ENCODE measurements at places on chromosomes 6 and 20.

- DNase-seq: no peak
Measured at GRCh38 chr6:24655215-24655614, 9.2 kb upstream of the KIAA0319 start.

DNA sequence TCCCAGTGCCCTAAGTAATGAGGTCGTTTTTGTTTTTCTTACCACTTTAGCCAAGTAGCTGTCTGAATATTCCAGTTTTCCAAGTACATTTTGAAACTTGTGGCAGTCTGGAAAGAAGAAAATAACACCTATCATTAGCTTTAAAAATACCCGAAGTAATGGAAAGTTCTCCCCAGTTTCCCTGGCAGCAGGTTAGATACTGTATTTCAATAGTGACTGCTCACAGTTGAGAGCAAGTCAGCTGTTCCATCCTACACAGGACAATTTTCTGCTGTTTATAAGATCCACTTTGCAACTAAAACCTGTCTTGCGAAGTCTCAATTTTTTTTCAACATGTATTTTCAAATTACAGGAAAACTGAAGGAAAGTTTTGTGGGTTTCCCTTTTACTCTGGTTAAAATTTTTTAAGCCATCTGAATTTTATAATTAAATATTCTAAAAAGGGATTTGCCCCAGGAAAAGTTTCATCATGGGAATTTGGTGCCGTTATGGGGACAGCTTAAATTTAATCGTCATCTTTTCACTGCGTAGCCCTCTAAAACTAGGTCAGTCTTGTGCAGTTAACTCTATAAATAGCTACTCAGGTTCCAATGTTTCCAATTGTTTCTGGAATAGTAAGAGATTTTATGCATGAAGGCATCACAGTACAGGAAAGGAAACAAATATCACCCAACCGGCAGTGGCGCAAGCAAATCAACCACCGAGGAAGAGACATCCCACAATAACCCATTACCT, 96.9 kb downstream of the MBOAT1 start:
- no peak for DNase-seq

DNA sequence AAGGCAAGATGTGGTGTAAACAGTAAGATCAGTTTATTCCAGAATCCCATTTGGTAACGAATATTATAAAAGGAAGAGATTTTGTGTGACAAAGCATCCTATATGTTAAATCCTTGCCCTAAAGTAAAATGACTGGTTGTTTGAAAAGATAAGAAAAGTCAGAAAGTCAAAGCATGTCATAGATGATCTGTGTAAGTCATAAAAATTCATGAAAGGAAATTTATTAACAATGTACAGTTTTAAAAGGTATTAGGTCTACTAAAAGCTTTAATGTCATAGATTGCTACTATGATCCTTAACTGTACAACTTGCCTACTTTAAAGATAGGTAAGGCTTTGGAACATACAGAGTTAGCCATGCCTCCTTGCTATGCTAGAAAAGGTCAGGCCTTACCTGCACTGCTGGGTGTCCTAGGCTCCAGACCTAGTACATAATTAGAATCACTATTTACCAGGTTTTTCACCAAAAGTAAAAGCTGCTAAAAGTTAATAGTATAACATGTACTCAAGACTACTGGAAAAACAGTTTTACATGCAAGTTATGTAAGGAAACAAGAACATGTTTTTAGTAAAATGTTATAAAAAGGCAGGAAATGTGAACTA, 1090.1 kb upstream of the ADGRB3 start:
- DNase-seq: no peak

- DNase-seq: no peak
Measured at GRCh38 chr6:95805699-95806098, 210.1 kb upstream of the FUT9 start.

Data from non-pigmented ciliary epithelial cell (primary cell).